Stimulated activated CD4-positive, alpha-beta T cell treated with anti-CD3 and anti-CD28 coated beads, Interleukin-1b, Interleukin-23, amount 100 ng/mL, for 48 hours (primary cell): ENCODE measurements at places on chromosomes 4 and X.

DNA sequence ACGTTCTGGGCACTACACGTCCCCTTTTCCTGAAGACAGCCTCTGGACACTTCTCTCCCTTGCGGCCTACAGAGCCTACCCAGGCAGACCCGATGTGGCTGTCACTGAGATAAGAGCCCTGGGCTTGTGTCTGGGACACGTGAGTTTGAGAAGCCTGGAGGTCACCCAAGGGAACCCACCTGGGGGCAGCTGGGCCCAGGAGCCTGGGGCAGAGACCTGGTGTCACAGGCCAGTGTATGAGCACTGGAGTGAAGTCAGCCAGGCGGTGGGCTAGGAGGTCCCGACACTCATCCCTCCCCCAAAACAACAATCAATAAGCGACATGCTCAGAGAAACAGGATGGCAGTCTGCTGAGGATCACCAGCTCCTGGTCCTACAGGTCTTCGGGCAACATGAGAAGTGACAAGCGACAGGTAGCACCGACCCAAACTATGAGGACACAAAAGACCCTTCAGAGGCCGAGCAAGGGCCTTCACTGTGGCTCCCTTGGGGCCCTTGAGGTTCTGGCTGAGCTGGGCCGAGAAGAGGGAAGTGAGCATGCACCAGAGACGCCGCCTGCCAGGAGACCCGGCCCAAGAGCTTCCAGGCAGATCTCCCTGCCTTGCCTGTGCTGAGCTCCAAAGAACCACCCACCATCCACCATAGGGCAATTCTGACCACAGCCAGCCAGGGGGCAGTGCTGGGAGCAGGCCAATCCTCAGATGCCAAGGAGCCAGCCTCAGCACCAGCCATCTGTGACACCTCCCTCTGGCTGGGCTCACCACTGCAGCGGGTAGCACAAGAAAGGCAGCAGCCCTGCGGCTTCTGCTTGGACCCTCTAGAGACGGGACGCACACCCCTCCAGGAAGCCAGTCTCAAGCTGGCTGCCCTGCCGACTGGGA, 11.0 kb upstream of the DUSP9 start:
- peak; percentile 22 for DNase-seq

GRCh38 chr4:122552898-122553297, 68.0 kb downstream of the IL21 start:
- DNase-seq = no peak

- no peak for DNase-seq
Measured at GRCh38 chr4:102843273-102843672, 15.9 kb upstream of the UBE2D3 start.

DNA sequence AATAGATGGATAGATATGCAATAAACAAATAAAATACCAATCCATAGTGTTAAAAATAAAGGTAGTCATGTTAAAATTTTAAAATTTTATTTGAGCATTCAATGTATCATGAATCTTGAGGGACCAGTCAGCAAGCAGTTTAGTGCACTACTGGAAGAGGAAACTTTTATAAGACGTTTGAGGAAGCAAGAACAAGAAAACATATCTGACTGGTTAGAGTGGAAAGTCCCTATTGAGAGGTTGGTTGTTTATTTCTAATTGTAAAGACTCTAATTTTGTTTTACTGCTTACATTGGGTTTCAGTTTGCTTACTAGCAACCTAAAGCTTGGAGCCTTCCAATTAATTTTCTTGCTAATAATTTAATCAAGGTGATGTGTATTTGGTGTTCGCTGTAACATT, 786.2 kb downstream of the RAB28 start:
- no peak for DNase-seq

GRCh38 chrX:102684772-102685520, 27.3 kb upstream of the GPRASP2 start:
- DNase-seq = no peak

DNA sequence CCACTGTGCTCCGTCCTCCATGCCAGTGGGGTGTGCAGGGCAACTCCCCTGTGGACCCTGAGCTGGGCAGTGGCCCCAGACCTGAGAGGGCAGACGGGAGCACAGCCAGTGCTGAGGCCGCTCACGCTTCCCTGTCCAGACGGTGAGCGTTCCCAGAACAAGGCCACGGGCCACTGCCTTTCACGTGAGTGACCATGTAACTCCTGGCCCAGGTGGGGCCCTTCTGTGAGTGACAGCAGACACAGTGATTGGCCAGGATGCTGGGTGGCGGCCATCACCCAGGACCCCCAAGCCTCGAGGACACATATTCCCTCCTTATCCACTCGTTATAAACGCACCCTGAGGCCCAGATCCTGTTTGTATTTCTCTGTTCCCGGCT, 10.5 kb downstream of the NSG1 start:
- no peak for DNase-seq

GRCh38 chr4:100054071-100054470, 104.0 kb upstream of the H2AZ1 start:
- no peak for DNase-seq

DNA sequence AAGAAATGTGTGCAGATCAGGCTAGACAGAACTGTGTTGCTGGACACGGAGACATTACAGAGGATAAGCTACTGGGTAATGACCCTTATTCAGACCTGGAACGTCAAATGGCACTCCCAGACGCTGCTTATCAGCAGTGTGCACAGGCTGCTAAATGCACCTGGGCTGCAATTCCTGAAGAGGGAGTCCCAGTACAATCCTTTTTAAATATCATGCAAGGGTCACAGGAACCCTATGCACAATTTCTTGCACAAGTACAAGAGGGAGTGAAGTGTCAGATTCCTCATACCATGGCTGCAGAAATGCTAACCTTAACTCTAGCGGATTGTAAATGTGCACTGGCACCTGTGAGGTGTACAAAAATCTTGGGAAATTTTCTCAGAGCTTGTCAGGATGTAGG, 16.9 kb downstream of the SPIN2B start:
- no peak for DNase-seq

DNA sequence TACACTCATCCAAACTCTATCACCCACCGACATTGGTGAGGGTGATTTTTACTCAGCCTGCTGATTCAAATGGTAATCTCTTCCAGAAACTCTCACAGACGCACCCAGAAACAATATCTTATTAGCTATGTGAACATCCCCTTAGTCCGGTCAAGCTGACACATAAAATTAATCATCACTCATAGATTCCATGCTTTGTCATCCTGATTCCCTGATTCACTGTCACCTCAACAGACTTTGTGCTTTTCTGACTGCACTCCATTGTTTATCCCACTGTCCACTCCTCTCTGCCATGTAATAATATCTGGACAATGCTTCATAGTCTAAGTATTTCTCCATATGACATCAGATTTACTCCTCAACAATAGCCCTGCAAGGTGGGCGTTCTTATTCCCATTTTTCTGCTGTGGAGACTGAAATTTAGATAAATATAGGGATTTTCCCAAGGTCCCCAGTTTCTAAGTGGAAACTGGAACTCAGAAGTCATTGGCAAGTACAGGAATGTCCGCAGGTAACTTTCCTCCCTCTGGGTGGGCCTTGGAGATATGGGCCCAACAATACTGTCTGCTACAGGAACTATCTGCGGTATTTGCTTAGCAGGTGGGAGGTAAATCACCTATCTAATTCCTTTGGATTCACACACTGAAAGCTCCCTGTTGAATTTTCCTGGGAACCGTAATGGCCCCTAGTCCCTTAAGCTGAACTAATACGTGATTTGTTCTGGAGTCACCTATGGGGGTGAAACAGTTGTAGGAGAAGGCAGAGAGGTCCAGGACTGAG, 228.6 kb upstream of the BCOR start:
- DNase-seq = no peak

DNA sequence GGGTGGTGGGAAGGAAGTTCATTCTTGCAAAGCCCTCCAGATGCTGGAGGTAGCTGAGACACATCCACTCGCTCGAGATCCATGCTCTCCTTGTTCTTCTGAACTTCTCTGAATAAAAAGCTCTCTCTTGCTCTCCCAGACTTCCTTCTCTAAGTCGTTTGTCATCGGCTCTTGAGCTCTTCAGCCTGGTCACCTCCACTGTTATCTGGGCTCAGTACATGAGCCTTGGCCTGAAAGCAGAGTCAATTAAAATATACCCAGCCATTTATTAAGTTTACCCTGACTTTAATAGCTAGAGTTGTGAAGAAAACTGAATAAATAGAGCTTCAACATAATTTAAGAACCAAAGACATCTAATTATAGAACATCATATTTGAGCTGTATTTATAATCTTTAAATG, 99.0 kb downstream of the CPE start:
- DNase-seq = no peak

GRCh38 chrX:54807524-54808108, at the start of gene MAGED2:
Gene MAGED2, plus strand, starts transcription at chrX:54807745. Its CDS starts 1,587 bp downstream, at chrX:54809332.
- DNase-seq = peak; percentile 10

DNA sequence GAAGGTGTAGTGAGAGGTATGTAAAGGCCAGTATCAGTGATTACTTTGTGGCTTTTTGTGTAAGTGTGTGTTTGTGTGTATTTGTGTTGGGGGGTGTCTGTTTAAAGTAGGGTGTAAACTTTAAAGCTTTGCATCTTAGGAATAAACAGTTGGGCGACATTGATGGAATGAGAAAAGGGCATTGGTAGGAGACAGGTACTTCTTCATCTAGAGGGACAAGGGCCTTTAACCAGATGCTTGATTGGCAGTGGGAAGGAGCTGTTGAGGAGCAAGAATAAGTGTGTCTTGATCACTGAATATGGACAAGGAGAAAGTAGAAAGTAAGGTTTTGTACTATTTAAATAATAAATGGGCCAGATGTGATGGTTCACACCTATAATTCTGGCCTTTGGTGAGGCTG, 48.8 kb downstream of the RAPGEF2 start:
- no peak for DNase-seq

DNA sequence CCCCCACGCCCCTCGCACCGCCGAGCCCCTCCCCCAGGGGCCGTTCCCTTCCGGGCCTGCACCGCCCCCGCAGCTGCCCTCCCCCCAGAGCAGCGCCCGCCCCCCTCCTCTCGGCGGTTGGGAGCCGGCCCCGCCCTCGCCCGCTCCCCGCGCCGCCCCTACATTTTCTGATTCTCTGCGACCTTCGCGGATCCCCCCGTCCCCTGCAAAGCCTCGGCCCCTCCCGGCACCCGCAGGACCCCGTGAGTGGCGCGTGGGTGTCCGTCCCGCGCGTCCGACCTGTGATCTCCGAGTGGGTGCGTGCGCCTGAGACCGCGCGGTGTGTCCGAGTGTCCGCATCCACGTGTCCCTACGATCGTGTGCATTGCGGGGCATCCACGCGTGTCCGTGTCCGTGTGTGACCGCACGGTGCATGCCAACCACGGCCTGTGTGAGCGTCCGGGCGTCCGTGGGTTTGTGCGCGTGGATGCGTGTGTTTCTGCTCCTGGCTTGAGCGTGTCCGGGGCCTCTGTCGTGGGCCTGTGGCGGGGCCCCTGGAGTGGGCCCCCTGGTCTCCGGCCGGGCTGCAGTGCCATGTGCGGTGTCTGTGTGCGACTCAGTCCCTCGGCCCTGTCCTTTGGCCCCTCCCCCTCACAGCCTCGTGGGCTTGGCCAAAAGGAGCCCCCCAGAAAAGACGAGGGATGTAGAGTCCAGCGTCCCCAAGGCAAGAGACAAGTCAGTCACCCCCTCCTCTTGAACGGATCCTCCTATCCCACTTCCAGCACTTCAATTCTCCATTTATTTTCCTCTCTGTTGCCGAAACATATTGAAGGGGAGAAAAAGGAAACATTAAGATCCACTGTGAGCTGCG, 8.8 kb upstream of the NKX1-1 start:
- DNase-seq = no peak

GRCh38 chr4:26208237-26208994, 112.4 kb upstream of the RBPJ start:
- no peak for DNase-seq

DNA sequence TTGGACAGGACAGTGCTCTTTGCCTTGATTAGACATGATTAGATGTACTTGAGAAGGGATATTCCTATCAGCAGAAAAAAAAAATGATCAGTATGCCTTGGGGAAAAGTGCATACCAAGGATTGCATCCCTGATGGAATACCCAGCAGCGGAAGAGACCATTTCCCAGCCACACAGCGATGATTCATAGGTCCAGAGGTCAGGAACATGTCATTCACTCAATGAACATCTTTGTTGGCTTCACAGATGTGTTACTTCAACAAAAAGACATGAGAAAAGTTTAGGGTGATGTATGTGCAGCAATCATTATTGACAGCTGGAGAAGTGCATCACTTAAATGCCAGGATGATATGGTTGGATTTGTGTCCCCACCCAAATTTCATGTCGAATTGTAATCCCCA, 293.5 kb downstream of the ZNF674 start:
- no peak for DNase-seq

- DNase-seq = no peak
Measured at GRCh38 chr4:41746440-41747229, 1.9 kb downstream of the PHOX2B start.

- DNase-seq = no peak
Measured at GRCh38 chr4:10267066-10267465, 150.5 kb upstream of the WDR1 start.

GRCh38 chr4:67396008-67396407, 149.3 kb downstream of the CENPC start:
- no peak for DNase-seq

- DNase-seq = no peak
Measured at GRCh38 chr4:99300934-99301333, 10.1 kb upstream of the ADH1A start.

DNA sequence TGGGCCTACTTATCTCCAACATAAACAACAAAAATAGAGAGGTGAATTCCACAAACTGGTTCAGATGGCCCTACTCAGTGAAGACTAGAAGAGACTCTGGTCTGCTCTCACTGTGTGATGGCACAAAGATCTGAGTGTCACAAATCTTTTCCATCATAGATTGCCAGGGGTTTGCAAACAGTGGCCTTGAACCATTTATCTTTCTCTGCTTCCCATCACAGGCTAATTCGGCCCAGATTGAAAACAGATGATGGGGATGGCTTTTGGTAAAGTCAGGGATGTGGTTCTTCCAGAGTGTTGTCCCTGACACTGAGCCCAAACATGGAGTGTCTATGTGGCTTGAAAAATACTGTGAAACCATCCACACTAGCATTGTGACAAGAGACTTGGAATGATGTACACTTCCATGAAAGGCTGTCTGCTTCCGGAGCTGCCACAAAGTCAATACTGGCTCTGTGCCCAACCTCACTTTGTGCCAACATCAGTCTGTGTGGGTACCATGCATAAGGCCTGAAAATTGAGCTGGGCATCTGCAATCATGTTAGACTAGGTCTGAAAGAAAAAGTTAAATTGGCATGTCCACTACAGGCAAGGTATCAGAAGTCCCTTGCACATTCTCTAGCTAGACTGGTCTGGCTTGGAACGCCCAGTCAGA, 25.2 kb upstream of the PLAC1 start:
- no peak for DNase-seq

- no peak for DNase-seq
Measured at GRCh38 chr4:94126669-94127068, 81.0 kb upstream of the SMARCAD1 start.
